ENCODE measurements at places on chromosomes 7 and 10.

GRCh38 chr7:47622946-47623640 is 41.2 kb upstream of the TNS3 start:
- DNase-seq = no peak

GRCh38 chr7:32660936-32661335 is 165.6 kb downstream of the AVL9 start:
- no peak for DNase-seq

DNA sequence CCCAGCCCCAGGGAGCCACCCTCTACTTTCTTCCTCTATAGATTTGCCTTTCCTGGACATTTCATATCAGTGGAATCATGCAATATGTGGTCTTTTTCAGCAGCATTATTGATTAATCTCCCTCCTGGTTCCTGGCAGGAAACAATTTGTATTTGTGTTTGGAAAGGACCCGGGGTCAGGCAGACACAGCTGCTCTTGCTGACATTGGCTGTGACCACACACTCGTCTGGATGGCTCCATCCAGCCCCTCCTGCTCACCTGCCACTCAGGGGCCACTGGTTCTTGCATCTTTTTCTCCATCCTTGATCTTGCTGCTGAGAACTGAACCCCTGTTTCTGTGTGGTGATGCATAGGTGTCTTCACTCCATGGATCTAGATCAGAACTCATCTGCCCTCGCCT is 176.6 kb upstream of the MKI67 start:
- DNase-seq = no peak

GRCh38 chr7:94449151-94449725 is 54.5 kb downstream of the COL1A2 start:
- DNase-seq = no peak

DNA sequence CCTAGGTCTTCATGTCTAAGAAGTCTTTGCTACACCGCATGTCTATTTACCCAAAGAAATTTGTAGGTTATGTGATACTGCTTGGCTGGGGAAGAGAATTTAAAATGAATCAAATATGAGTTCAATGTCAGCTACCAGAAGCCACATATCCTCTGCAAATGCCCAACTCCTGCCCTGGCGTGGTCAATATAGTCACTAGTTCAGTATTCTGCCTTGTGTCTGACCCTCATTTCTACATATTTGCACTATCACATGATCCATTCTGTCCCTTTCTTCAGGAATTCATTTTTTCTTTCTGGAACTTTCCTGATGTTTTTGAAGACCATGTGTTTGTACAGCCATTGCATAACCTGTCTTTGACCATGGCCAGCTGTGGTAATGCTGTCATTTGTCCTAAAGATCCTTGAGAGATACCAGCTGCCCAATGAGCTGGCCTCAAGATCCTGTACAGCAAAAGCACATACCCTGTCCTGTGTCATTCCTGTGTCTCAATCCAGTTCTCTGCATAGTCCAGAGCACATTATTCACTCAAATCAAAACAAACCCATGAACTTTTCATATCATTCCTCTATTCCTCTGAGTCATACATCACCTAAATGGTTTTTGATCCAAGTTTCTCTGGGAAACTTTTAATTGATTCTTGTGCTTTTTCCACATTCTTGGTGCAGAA is 524.5 kb downstream of the PARD3 start:
- no peak for DNase-seq

GRCh38 chr7:150502519-150502918 is 12.2 kb upstream of the GIMAP7 start:
- no peak for DNase-seq

GRCh38 chr7:51613911-51614357 is 297.3 kb upstream of the COBL start:
- DNase-seq = no peak

- no peak for DNase-seq
Observed at GRCh38 chr10:101330631-101331225, 23.2 kb upstream of the BTRC start.

DNA sequence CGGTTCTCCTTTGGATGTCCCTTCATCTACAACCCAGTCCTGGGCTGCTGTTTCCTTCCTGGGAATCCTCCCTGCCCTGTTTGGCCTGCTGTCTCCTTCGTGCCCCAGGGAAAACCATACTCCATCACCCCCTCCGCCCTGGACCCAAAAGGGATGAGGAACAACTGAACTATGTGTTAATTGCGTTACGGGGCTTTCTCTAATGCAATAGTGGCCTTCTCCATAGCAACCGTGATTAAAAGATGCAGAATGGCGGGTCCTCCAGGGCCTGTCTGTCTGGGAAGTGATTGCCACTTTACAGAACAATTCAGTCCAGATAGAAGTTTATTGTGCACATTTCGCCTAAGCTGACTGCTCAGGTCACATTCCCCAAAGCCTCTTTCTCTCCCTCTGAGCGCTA is 112.0 kb upstream of the FGFR2 start:
- DNase-seq = no peak

GRCh38 chr10:129786216-129786615 is 177.9 kb downstream of the EBF3 start:
- no peak for DNase-seq

DNA sequence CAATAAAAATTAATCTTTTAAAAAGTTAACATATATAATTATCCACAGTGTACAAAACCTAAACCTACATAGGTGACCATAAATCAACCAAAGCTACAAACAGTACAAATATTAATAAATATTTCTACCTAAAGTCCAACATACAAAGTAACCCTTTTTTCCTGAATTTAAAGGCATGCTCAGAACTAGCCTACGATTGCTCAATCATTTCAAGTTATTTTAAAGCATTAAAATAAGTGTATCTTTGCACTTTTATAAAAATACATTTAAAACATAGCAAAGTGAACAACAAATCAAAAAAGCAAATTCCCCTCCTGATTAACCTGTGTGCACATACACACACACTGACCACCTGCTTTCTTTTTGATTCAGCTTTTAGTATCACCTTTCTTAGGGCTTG is 202.2 kb downstream of the PARD3 start:
- no peak for DNase-seq

DNA sequence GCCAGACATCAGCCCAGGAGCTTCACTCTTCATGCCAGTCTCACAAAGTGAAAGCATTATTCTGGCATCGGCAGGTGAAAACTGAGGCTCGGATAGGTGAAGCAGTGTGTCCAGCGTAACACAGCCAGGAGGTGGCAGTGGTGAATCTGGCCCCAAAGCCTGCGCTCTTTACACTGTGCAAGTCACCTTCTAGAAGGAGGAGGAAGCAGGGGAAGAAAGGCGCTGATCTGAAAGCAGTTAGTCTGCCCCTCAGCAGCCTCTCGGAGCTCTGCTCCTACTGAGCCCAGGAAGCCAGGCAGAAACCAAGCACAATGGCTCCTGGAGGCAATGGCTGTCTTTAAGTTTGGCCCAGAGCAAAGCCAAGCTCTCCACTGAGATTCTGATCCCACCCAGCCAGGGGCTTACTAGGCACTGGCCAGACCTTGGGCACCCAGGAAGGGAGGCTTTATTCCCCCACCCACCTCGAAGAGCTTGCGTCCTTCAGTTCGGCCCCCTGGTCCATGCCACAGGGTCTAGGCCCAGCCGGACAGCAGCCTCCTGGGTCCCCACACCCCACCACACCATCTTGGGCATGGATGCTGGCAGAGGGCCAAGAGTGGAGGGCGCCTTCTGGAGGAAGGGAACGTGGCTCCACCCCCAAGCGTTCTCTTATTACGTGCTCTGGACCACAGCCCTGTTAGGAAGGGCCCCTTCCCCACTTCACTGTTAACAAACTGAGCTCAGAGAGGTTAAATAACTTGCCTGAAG is 104.5 kb downstream of the GRID1 start:
- no peak for DNase-seq

GRCh38 chr7:13980474-13980873 is 9.0 kb downstream of the ETV1 start:
- no peak for DNase-seq

DNA sequence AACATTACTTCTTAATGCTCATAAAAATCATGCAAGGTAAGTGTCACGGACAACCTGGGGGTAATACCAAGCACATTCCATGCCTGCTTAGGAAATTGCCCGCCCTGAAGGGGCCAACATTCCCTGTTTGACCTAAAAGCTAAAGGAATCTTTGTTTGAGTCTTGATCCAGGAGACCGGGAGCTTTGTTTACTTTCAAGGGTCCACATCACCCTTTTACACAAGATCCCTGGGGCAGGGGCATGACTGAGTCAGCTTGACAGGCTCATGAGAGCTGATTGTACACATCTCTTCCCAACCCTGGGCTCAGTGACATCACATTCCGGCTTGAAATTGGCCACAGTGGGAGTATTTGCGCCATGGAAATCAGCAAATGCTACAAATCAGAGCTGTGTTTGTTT is 248.1 kb upstream of the HABP2 start:
- DNase-seq = no peak

GRCh38 chr7:114970308-114970707 is 48.4 kb downstream of the MDFIC start:
- DNase-seq = no peak

- no peak for DNase-seq
Observed at GRCh38 chr7:12358694-12359093, 45.0 kb downstream of the VWDE start.

- DNase-seq = peak; percentile 90
Observed at GRCh38 chr7:76294344-76295024, 8.0 kb upstream of the HSPB1 start.

- DNase-seq = no peak
Observed at GRCh38 chr7:6035165-6035564, 4.0 kb downstream of the ANKRD61 start.
